Kidney tubule cell (primary cell): ENCODE measurements at places on chromosomes 6 and 20.

GRCh38 chr20:25632940-25633790 lies 9.4 kb upstream of the NANP start:
- DNase-seq: peak; percentile 31

- no peak for DNase-seq
Measured at GRCh38 chr6:98787435-98787834, 46.9 kb upstream of the POU3F2 start.

- no peak for DNase-seq
Measured at GRCh38 chr6:136445063-136445462, 105.2 kb downstream of the MAP7 start.

- DNase-seq: no peak
Measured at GRCh38 chr20:63085151-63085861, 78.5 kb upstream of the BHLHE23 start.

GRCh38 chr6:24126586-24127192 lies 674 bp downstream of the NRSN1 start:
- peak; percentile 68 for DNase-seq

DNA sequence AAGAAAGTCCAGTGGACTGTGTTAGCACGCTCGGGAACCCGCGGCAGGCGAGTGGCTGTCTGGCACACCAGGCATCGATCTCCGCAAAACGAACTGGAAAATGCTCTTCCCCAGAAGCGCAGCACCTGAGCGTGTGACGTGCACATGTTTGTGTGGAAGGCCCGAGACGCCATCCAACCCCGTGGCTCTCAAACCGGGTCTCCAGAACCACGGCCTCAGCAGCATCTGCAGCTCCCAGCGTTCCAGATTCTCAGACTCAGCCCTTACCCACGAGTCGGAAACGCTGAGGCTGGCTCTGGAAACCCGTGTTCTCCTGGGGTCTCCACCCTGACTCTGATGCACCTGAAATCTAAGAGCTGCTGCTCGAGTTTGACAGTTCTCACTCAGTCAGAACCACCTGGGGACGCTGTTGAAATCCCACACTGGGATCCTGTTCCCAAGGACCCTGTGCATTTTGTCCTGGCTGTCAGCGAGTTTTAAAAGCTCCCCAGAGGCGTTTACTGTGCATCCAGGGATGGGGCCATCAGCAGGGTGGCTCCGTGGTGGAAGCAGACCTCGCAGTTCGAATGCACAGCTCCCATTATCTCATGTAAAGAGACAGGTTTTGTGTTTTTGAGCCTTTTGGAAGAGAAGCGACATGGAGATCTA lies 69.0 kb downstream of the DLL1 start:
- no peak for DNase-seq

DNA sequence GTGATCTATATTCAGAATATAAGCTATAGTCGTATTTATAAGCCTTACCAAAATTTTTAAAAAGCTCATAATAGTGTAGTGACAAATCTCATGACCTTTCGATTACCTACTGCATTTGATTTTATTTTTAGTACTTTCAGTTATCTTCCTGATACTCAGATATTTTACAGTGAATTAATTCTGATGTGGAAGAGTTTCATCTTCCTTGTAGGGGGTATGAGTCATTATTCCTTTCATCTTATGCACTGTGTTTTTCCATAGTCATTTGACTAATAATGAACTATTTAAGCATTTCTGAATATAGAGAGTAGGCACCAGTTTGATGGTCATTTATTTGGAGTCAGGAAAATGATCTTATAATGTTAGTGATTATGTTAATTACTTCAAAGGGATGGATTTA lies 36.4 kb downstream of the HDGFL1 start:
- DNase-seq: peak; percentile 63

- DNase-seq: no peak
Measured at GRCh38 chr20:46398963-46399362, 7.5 kb downstream of the ELMO2 start.

DNA sequence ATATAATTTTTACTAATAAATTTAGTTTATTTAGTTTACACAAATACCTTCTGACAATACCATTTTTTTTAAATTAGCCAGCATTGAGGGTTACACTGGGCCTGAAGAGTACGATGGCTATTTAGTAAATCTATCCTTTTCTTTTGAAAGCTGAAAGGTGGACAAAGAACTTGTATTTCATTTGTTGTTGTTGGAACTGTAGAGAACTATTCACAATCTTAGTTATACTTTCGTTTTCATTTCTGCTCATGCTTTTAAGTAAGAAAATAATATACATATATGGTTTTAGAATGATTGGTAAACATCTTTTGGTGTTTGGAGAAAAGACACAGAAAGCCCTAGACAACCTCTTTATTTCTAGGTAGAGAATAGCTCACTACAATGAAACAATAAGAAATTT lies 165.3 kb upstream of the FAM83B start:
- DNase-seq: no peak

- DNase-seq: no peak
Measured at GRCh38 chr6:3431994-3432393, 24.9 kb downstream of the SLC22A23 start.

DNA sequence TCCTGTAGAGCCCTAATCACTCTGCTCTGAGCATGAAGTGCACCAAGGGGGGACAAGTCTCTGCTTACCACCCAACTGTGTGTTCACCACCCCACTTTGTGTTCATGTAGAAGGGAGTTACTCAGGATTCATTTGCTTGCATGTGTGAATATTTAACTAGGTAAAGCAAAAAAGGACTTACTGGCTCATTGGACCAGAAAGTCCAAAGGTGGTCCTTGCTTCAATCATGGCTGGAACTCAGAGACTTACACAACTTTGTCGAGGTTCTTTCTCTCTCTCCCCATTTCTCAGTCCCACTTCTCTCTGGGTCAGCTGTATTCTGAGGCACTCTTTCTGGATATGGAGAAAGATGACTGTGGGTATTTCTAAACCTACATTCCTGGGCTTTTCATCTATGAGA lies 4.0 kb downstream of the TMEM200A start:
- peak; percentile 63 for DNase-seq

- DNase-seq: peak; percentile 58
Measured at GRCh38 chr6:90286884-90287488, 9.7 kb downstream of the BACH2 start.

- DNase-seq: no peak
Measured at GRCh38 chr20:63773571-63774241, 34.1 kb downstream of the SLC2A4RG start.

DNA sequence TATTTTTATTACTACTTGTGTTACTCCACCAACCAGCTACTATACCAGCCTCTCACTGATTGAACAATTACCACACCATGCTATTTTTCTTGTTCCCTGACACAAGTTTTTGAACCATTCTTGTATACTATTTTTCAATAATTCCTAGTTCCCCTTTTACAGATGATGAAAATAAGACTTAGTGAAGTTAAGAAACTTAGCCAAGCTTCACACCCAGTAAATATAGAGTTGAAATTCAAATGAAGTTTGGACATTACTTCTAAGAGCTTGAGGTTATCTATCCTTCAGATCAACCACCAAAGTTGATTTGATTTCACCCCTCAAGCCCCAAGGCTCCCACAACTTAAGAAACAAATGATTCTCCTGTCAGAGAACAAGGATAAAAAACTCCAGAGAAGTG lies 13.1 kb upstream of the BCAS1 start:
- DNase-seq: no peak

DNA sequence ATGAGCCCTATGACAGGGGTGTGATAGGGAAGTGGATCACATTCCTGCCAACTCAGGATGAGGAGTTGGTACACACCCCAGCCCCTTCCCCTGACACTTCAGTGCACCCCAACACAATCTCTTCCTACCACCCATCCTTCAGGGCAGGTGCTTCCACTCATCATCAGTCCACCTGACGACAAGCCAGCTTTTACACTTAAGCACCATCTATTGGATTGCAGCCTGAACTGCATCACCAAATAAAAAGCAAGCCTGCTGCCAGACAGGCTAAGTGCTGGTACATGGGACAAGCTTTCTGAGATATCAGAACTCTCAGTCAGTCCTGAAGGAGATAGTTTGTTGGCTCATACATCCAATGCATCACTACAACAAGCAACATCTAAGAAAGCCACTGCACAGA lies 69.0 kb upstream of the TMEM200A start:
- DNase-seq: no peak

DNA sequence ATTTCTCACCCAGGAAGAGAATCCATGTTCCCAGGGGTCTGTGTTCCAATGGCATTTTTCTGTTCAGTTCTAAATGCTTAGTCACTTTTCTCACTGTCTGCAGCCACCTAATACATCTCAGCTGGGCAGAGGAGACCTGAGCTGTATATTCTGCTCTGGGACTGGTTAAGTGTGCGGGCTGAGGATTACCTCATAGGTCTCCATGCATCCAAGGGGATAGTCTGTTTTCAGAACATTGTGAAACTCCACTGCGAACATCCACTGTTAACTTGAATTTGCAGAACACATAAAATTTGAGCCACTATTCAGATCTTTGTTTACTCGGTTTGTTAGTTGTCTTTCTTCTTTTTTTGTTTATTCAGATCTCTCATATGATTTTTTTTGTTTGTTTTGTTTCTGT lies 947.1 kb downstream of the TFAP2A start:
- DNase-seq: no peak

DNA sequence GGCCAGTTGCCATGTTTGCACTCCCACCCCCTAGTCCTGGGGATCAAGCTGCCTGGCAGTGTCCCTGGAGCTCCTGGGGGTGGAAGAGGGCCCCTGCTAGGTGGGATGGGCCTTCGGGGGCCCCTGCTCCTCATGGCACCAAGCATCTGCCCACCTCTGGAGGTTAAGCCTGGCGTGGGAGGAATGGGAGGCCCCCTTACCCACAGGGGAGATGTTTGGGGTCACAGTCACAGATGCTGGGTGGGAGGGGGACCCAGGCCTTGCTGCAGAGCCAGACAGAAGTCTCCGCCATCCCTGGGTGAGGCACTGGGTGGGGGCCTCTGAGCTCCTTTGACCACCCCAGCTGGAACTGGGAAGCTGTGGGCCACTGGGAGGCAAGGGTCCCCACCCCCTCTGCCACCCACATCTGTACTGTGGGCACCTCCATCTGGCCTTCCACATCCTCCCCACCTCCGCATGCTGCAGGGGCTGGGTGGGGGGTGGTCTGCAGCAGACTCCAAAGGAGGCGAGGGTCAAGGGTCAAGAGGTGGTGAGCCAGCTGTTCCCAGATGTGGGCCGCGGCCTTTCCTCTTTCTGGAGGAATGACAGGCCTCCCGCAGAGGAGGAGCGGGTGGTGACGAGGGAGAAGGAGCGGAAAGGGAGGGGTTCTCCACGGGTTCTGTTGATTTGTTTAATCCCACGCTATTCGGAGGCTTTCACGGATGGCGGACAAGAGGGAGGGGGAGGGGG lies 41.5 kb downstream of the YTHDF1 start:
- DNase-seq: no peak

- no peak for DNase-seq
Measured at GRCh38 chr6:6863970-6864639, 243.7 kb upstream of the RREB1 start.

- peak; percentile 80 for DNase-seq
Measured at GRCh38 chr20:53865901-53866793, 204.2 kb downstream of the BCAS1 start.

DNA sequence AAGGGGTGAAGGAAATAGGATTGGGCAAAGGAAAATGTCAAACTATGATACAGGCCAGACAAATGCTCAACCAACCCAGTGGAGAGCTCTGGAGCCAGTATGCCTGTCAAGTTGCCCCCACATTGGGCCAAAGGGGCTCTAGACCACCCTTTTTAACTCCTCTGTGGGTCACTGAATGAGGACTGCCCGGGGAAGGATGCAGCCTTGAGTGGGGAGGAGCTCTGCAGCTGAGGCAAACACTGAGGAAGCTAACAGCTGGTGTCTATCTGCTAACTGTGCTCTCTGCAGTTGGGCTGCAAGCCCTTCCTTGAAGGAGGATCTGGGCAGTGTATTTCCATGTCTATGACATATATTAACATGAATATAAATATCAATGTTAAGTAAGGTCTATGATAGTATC lies 98.4 kb upstream of the PRSS16 start:
- DNase-seq: no peak

DNA sequence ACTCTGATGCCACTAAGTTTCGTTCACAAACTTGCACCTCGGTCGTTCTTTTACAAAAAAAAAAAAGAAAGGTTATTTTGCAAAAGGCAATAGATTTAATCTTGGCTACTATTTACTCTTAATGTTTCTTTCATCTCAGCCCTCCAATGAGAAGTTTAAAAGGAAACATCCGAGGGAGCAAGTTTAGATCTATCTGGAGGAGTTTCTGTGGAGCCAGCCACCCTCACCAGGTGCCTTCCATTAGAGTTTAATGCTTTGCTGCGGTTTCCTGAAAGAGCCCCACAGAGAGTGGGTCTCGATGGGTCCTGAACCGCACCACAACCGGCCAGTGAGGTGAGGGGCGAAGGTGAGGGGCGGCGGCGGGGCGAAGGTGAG lies 632 bp downstream of the PRKN start:
- peak; percentile 17 for DNase-seq

DNA sequence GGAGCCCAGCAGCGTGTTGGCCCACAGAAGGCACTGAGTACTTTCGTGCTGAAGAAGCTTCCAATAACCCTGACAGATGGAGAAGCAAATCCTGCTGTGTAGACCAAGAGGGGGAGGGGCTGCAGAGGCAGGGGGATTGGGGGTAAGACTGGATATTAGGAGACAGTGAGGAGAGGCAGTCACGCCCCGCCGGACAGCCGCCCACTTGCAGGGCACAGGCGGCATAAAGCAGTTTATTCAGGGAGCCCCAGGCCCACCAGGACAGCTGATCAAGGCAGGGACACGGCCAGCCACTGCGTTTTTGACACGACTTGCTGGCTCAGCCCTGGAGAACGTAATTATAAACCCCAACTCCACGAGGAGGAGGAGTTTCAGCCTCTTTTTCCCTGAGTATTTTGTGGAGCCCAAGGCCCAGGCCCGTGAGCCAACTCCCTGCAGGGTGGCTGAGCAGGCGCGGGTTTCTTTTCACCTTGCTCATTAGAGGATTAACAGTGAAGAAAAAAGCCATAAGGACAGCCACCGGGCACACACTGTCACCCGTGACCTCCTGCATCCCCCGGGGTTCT lies 177.9 kb downstream of the TFAP2C start:
- no peak for DNase-seq

GRCh38 chr20:48275286-48276020 lies 490.2 kb upstream of the SULF2 start:
- DNase-seq: no peak

DNA sequence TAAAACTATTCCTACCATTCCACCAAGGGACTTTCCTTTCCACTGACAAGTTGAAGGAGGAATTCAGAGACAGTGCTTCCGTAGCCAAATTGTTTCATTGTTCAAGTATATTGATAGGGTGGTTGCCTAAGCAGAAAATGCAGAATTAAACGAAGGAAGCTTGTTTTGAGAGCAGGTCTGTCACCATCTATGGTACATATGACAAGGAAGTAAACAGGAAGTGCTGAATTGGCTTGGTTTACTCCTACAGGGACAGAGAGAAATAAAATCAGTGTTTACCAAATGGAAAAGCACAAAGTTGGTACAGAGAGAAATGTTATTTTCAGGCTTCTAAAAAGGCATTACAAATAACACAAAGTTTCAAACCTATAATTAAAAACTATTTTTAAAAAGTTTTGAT lies 421.8 kb downstream of the CDC5L start:
- DNase-seq: no peak

- peak; percentile 65 for DNase-seq
Measured at GRCh38 chr6:108651340-108652227, 90.9 kb downstream of the FOXO3 start.
